CD4-positive, alpha-beta T cell treated with Interleukin-15 for 4 hours (primary cell): ENCODE measurements at places on chromosomes 11 and 22.
A peak's percentile ranks its signal among the peaks of the same experiment; 100 is the strongest.

GRCh38 chr11:128546916-128547315, 40.4 kb downstream of the ETS1 start:
- no peak for DNase-seq

GRCh38 chr11:73995247-73995646, 12.6 kb upstream of the UCP2 start:
- DNase-seq: peak; percentile 85

DNA sequence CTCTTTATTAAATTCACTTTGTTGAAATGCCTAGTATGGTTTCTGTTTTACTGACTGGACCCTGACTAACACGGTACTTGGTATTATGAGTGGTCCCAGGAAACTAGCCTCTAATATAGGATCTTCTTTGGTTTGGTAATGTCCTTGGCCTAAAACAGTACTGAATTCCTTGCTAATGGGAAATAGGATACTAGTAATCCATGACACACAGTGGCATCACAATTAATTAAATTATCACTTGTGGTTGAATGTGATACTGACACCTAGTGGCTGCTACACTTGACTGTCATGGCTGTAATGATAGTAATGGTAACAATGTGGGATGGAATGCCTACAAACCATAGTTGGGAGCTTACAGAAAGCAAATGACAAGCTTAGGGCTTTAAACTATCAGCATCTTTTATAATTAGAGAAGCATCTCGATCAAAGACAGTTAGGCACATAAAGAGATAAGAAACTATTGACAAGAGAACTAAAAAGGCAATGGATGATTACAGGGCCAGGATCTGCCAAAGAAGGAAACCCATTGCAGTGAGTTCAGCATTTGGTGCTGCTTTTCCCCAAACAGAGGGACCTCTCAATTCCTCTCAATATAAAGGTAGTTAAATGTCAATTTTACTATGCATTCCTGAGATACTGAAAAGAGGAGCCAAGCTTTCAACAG, 8.6 kb downstream of the DNHD1 start:
- peak; percentile 28 for DNase-seq

- DNase-seq: no peak
These were observed 10.2 kb downstream of the MADD start for GRCh38 chr11:47280099-47280498.

- no peak for DNase-seq
These were observed 1.4 kb downstream of the PATZ1 start for GRCh38 chr22:31344578-31345330.

DNA sequence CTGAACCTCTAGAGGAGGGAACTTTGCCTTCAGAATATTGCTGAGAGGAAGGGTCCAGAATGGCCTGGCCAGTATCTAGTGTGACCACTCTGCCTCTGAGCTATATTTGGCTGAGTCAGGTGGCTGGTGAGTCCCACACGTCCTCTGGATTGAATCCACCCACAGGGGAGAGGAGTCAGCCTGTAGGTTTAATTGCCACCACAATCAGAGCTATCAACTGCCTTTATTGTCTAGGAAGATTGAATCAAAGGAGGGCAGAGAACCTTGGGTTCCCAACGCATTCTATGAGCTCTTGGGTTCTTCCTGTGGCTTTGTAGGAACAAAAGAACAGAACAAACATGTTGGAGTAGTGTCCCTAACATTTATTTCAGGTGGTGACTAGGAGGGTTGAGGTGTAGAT, 67.7 kb downstream of the ST3GAL4 start:
- DNase-seq: no peak

GRCh38 chr11:131064373-131064991, 148.2 kb upstream of the SNX19 start:
- no peak for DNase-seq

- no peak for DNase-seq
These were observed 10.7 kb downstream of the KRTAP5-5 start for GRCh38 chr11:1640076-1640946.

DNA sequence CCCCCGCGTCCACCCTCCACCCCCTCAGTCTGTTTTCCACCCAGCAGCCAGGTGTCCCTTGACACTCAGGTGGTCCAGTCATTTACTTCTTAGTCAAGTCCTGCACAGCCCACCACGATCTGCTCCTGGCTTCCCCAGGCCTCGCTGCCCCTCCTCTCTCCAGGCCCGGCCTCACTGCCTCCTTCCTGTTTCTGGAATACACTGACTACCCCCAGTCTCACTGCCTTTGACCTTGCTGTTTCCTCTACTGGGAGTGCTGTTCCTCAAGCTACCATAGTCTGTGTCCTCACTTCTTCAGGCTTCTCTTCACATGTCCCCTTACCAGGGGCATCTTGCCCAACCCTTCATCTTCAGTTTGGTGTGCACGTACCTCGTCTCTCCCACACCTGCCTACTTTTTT, 7.4 kb downstream of the MCM5 start:
- no peak for DNase-seq

DNA sequence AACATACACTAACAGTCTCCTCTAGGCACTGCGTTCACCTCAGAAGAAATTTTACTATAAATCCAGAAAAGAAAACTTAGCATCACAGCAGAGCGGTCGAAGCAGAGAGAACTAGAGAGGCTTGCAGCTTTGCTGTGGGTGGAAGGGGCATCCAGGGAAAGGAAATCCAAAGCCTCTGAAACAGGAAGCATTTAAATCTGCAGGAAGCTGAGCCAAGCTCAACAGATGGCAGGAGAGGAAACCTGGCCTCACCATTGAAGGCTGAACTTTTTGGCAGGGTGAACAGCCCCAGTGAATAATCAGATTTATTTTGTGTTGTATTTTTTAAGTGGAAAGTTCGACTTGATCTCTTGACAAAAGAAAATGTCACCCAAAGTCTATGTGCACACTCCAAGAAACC, 858.1 kb downstream of the OPCML start:
- DNase-seq: no peak

- DNase-seq: no peak
These were observed 41.4 kb upstream of the TTLL12 start for GRCh38 chr22:43228330-43228729.

GRCh38 chr11:133382131-133382812, 150.0 kb downstream of the OPCML start:
- no peak for DNase-seq

GRCh38 chr11:69280451-69280850, 13.5 kb upstream of the MYEOV start:
- DNase-seq: no peak

GRCh38 chr11:77771135-77771534, 49.4 kb downstream of the RSF1 start:
- DNase-seq: no peak

DNA sequence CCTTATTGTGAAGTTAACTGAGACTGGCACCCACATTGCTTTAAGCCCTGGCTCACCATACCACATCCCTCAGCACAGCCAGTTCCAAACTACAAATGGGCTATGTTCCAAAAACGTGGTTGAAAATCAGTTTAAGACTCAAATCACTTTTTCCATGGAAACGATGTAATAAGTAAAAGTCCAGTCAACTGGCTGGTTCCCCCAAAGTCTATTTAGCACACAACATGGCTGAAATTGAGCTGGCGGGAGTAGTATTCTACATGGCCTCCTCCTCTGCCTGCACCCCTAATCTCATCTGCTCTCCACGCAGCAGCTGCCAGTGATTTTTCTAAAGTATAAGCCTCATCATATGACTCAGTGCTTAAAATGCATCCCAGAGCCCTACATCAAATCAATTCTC, 40.9 kb upstream of the BIRC3 start:
- DNase-seq: no peak

GRCh38 chr11:121741351-121741760, 288.6 kb upstream of the SORL1-AS1 start:
- no peak for DNase-seq

DNA sequence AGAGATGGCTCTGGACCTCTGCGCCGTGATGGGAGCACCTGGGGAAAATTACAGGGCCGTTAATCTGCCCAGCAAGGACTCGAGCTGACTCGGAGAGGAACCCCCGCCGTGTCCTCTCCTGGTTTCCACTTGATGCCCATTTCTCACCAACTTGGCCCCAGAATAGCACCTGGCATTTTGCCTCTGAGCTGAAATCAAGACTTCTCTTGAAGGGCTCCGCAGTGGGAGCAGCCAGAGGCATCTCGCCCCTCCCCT, 19.0 kb upstream of the CABP7 start:
- no peak for DNase-seq

DNA sequence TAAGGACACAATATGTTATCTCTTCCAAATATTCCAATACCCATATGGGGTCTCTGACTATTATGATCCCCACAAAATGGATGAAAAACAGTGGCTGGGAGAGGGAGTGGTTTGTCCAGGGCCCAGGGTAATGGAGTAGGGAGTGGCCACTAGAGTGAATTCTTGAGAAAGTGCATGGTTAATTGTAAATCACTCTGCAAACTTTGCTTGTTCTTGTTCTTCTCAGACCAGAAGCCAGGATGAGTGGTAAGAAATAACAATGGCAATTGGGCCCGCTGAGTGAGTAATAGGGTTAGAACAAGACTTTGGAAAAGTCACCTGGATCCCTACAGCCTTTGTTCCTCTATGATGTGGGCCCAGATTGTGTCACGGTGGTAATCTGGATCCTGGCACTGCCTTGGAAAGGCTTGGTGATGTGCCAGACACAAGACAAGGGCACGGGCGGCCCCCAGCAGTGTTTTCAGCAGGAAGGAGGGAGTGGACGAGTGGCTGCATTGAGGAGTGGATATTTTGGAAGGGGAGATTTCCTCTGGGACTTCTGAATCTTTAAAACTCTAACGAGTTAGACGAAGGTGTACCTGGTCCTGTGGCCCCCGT, 18.2 kb upstream of the KIRREL3 start:
- DNase-seq: no peak

DNA sequence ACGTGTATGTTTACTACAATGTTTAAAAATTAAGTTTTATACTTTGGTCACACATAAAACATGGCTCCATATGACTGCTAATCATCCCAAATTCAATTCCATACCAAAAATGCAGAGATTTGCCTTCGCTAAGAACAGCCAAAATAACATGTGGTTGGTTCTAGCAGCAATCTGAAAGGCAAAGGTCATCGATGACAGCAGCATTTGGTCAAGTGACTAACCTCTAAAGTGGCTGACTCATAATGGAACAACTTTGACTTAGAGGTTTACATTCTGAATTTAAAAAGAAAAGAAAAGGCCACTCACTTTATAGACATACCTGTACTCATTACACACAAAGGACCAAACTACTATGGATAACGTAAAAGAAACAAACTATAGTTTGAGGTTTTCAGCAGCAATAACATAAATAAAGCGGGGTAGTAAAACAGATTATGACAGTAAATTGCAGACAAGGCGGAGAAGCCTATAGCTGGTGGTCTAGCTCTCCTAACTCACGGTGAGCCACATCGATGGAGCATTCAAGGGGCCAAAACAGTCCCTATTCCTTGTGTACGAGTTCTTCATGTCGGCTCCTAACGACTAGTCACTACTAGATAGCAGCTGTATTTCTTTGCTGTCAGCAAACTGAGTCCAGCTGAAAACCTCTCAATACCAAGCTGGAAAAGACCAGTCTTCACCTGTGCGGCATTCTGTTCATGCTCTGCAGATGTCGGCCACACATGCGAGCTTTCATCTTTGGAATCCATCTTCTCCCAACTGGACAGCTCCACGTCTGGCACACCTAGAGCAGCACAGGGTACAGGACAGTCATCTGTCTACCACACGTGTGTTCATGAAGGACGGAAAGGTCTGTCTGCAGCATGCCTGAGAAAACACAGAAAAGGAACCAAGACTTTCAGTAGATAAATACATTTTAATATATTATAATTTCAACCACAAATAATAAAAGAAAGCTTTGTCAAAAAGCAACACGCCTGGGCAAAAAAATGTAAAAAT, 42.1 kb downstream of the PRDM10 start:
- DNase-seq: no peak

DNA sequence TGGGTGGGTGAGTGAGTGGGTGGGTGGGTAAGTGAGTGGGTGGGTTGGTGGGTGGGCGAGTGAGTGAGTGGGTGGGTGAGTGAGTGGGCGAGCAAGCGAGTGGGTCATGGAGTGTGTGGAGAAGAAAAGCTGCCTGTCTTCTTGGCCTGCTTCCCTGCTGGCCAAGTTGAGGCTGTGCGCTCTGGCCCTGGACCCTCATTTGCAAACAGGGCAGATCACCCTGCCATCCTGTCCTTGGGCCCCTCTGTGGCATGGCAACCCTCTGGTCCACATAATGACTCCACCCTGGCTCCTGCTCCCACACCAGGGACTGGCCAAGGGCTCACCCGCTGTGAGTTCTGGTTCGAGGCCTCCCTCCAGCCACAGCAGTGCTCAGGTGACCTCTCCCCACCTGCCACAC, 35.1 kb downstream of the CAPN1 start:
- DNase-seq: no peak
